Anterior cingulate cortex (tissue), 58 donors: ENCODE measurements at places on chromosomes 7 and 10.

DNA sequence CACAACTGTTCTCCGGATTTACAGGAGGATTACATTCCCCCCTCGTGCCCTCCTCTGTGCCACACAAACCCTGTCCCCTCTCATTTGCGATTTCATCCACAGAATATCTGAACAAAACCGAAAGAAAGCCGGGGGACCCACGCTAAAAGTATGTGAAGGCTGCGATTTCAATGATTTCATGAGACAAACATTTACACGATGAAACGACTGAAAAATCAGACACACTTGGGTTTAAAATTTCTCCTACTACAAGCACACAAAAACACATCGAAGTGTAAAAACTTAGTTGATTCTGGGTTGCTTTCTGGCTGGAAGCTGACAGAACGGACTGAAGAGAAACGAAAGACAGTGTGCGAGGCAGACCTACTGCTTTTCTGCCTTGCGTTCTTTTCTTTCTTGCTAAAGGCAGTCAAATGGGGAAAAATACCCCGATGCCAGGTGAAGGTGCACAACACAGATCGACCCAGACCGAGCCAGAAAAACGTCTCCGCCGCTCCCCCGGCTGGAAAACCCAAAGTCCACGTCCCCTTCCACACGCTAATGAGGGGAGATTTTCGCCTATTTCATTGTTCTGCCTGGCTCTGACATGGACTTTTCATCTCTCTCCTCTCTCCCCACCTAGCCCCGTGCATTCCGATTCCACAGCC, 1.2 kb downstream of the HIPK2 start:
- no peak for DNase-seq

DNA sequence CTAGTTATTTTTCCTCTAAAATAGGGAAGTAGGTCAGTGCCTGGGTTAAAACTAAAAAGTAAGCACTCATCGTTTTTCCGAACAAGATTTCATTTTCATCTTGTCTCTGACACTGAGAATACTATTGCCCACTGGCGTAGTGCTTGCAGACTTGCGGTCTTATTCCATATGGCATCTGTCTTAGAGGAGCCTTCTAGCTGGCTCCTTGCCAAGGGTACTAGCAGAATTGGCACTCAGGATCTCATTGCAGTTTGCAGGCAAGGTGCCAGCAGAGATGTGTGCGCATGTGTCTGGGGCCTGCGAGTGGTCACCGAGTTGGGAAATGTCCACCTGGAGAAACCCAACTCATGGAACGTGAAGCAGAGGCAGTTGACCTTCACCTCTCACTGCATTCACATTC, 143.4 kb downstream of the CELF2 start:
- no peak for DNase-seq

DNA sequence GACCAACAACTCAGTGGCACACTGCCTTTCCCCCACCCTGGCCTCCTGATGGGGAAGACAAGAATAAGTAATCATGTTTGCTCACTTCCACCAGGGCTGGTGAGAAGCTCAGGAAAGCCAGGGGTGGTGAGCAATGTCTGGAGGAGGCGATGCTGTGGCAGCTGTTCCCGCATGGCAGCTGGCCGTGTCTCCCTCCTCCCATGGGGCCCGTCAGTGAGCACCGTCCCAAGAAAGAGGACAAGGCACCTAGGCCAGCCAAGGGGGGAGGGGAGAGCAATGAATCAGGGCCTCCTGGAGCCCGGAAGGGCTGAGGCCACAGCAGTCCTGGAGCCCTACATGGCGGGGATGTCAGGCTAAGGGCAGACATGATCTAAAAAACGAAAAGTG, 69.2 kb upstream of the INSIG1 start:
- DNase-seq: no peak

DNA sequence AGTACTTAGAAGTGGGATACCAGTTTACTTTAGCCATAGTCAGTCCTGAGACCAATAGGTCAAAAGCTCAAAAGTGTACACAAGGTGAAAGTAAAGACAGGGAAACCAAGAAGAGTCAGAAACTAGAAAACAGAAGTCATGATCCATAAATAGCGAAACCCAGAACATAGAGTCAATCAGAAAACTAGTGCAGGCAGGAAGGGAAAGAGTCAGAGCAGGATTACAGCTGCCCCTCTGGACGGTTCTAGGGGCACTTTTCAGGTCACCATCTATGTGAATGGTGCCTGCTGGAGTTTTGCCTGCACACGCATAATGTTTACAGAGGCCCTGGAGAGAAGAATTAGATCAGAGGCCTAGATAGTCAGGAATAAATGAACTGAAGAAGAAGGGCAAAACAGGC, 22.4 kb upstream of the DMTF1 start:
- no peak for DNase-seq

GRCh38 chr10:113866551-113867394, 12.3 kb downstream of the NHLRC2 start:
- DNase-seq: no peak

- DNase-seq: no peak
Measured at GRCh38 chr10:22253580-22253882, 35.7 kb upstream of the EBLN1 start.

- DNase-seq: peak; percentile 70
Measured at GRCh38 chr7:90595801-90596670, at the start of gene CDK14. Gene CDK14 (plus strand): TSS chr7:90596321. CDS start chr7:90596628, 307 bp downstream.

DNA sequence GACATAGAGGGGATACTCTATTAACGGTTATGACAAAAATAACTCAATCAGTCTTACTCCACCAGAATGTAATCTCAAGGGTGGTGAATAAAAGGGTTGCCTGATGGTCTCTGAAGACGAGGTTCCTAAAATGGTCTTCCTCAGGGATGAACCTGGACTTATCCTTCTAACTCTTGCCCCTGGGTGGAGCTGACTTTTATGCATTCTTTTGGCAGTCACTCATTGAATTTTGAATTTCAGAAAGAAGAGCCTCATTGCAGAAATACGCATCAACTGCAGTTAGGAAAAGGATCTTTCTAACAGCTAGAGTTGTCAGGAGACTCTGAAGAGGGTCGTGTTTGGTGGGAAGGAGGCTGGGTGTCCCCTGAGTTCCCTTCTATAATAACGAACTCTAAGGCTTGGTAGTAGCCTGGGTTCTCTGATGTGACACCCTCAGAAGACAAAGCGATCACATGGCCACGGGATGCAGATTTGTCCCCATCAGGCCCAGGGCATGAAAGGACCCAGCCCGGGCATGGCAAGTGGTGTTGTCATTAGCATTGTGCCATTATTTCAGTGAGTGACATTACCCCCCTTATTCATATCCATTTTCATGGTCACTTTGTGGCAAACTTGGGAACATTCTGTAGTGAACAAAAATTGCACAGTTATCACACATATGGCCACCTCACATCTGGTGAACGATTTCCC, 58.6 kb upstream of the JCAD start:
- no peak for DNase-seq

GRCh38 chr7:27066148-27066547, 29.7 kb downstream of the HOXA1 start:
- no peak for DNase-seq

DNA sequence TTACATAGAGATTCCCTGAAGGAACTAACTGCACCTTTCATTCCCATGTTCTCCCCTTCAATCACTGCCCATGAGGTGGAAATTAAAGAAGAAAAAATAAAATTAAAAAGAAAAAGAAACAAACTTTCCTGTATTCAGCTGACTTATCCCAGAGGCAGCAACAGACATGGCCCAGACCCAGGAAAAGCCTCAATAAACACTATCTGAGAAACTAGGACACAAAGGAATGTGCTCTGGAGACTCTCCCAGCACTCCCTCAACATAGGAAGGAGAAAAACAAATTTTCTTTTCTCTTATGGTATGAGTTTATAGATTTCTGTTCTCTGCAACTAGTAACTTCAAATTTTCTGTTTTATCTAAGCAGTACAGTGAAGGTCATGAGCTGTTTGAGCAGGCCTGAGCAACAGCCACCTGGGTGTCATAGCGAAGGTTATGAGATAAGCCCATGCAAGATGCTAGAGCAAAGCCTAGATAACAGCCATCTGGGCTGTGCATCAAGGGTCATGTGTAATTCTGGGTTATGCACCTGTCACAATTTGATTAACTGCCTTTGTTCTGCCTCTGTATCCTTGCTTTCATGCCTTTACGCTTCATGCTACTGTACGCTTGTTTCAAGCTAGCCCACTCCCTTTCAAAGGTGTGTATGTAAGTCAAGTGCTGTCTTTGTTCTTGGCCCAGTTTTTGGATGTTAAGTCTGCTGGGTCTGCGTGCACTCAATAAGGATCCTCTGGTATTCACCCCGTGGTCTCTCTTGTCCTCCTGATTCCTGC, 11.0 kb upstream of the OR6B1 start:
- DNase-seq: no peak

GRCh38 chr7:17521437-17521836, 223.0 kb downstream of the AHR start:
- DNase-seq: no peak
